Psoas muscle (tissue), 8 donors: ENCODE measurements at places on chromosomes 6 and 20. TPM values are rescaled to one million over a fixed set of nuclear protein-coding genes. Genes with fewer than 3 reads are reported as not detected.

Gene TUBB1
- polyA plus RNA-seq, result not detected

- no peak for DNase-seq
Observed at GRCh38 chr20:24755411-24755922, 193.6 kb upstream of the CST7 start.

DNA sequence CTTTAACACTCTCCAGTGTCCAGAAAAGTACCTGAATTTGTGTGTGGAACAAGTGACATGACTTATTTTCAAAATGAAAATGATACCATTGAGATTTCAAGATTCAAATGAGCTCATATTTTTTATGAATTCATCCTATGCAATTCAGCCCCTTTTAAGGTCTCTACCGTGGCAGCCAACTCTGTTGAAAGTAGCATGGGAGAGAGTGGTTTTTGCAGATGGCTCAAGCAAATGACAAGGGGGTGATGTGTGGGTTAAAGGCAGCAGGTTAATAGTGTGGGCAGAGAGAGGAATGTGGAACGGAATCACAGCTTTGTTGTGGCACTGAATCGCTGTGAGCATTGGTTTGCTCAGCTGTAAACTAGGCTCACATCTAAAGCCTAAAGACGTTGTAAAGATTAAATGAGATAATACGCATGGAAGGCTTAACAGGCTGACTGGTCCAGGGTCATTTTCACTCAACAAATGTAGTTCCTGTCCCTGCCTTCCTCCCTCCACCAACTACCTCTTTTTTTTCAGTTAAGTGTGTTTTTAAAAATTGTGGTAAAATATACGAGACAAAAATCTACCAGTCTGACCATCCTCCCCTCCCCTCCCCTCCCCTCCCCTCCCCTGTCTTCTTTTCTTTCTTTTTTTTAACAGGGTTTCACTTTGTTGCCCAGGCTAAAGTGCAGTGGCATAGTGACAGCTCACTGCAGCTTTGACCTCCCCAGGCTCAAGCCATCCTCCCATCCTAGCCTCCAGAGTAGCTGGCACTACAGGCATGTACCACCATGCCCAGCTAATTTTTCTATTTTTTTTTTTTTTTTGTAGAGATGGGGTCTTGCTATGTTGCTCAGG is 114.7 kb upstream of the ZNF217 start:
- DNase-seq, result no peak

- DNase-seq, result no peak
Observed at GRCh38 chr20:56765172-56766073, 136.3 kb downstream of the TFAP2C start.

Gene SLC13A3
- polyA plus RNA-seq, result 0.32 TPM

DNA sequence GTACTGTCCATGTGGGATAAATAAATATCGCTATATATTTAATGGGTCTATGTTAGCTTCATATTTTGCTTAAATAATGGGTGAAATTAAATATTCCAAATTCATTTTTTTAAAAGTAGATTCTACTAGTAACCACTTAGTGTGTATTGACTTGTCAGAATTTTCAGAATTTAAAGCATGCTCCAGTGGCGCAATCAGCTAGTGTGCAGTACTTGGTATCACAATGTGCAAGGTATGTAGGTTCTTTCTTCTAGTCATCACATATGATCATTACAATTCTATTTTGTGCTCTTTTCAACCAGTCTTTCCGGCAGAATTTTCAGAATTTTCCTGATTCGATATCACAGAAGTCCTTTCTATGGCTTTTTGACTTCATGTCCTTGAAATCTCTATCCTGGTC is 32.6 kb downstream of the PDE7B start:
- no peak for DNase-seq

Gene CEP250
- 7.4 TPM for polyA plus RNA-seq

DNA sequence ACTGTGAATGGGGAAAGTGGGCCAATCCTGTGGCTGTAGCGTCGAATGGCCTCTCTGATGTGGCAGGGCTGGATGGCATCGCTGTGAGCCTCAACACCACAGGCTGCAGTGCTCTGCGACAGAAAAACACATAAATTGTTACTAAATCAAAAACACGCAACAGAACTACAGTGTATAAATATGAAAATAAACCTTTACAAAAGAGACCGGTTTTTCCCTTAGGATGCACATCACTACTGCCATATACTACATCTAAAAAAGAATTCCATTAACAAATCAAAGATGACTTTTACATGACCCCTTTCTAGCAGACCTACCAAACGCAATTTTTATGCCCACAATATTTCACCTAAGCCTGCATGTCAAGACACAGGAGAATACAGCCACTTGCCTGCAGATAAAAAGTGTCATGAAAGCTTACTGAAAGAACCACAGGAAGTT is 395.5 kb upstream of the RUNX2 start:
- no peak for DNase-seq
